ENCODE measurements at places on chromosomes 13 and 19. TPM values are rescaled to one million over a fixed set of nuclear protein-coding genes. Genes with fewer than 3 reads are reported as not detected.

KLK2 gene
- under 0.01 TPM for total RNA-seq

ZNF578 gene
- total RNA-seq = 1.6 TPM

PLIN3 gene
- total RNA-seq = 31.0 TPM

ZNF805 gene
- total RNA-seq = 11.1 TPM

B3GNT3 gene
- total RNA-seq = 0.14 TPM

C19orf67 gene
- total RNA-seq = not detected

NTN5 gene
- total RNA-seq = 0.09 TPM

ZC3H4 gene
- total RNA-seq = 12.1 TPM

FFAR1 gene
- total RNA-seq = 0.05 TPM

ZFP82 gene
- 6.5 TPM for total RNA-seq
